ENCODE measurements at places on chromosomes 6 and 20. TPM values are rescaled to one million over a fixed set of nuclear protein-coding genes. Genes with fewer than 3 reads are reported as not detected.
A peak's percentile ranks its signal among the peaks of the same experiment; 100 is the strongest.

LRRC1 gene
- 77.8 TPM for total RNA-seq

CLVS2 gene
- total RNA-seq = not detected

KCNQ5 gene
- total RNA-seq = not detected

PANK2 gene
- total RNA-seq = 31.0 TPM

SIM1 gene
- total RNA-seq = not detected

FAM83D gene
- 24.2 TPM for total RNA-seq

DNA sequence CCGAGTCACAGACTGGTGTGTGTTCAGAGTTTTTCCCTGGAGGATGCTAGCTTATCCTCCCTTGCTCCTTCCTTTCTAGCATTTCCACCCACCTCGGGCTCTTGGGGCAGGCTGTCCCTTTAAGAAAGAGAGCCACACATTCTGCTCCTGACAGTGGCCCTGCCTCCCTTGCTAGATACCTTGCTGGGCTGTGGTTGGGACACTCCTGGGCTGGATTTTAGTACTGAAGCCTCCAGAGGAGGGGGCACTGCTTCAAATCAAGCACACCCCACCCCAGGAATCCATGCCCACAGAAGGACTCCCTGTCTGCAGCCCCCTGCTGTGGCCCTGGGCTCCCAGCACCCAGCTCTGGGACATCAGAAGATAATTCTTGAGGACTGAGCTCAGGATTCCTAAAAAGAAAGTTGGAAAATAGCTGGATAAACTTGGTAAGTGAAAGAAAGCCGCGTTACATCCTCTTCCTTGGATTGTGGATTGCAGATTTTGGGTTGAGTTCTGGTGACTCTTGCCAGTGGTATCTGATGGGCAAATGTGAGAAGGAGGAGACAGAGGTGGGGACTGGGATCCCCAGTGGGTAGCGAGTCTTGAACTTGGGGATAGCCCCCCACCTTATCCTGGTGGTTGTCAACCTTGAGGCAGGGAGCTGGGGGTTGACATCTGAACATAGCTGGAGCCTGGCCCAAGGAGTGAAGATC, 29.0 kb downstream of the DAAM2 start:
- DNase-seq = no peak

GRCh38 chr6:29967379-29968010, 25.2 kb downstream of the HLA-A start:
- peak; percentile 67 for DNase-seq

GRCh38 chr6:105308840-105309239, 94.0 kb downstream of the PREP start:
- no peak for DNase-seq

DNA sequence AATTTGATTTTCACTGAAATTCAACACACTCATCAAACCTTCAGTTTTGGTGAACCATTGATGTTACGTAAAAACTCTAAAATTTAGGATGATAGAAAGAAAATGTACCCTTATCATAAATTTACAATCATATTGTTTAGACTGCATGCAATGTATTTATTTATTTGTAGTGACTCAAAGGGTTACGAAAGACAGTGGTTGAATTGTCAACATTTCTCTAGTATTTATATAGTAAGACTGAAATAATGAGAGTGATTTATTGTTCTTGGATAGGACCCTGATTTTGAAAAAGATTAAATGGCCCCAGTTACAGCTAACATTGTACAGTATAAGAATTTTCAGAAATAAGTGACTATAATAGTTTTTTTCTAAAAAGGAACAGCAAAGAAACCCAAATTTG, 591.5 kb downstream of the RFPL4B start:
- no peak for DNase-seq

- DNase-seq = peak; percentile 43
These were observed 142.4 kb upstream of the TNFAIP3 start for GRCh38 chr6:137724495-137725211.

DNA sequence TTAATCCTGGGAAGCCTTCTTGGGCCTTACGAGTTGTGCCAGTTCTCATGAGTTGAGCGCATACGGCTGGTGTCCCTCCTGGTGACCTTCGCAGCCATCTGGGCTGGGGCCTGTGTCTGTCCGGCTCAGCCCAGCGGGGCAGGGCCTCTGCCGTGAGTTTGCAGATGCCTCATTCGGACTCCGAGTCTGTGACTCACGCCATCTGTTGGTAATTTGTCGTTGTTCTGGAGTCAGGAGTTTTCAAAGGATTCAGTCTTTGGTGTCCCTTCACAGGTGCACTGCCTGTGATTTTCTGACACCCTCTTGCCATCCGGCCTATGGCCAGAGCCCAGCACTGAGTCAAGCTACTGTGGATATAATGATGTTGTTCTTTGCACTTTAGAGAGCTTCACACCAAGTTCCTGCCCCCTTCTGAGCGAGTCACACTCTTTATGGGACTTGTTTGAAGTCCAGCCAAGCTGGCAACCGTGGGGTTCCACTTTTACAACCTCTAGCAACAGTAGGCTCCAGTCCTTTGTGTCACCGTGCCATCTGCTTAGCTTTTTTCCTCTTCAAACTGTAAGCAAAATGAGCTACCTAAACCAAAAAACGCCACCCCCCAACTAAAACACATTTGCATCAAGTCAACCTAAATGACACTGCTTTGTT, 175.6 kb downstream of the AIG1 start:
- DNase-seq = no peak

DNA sequence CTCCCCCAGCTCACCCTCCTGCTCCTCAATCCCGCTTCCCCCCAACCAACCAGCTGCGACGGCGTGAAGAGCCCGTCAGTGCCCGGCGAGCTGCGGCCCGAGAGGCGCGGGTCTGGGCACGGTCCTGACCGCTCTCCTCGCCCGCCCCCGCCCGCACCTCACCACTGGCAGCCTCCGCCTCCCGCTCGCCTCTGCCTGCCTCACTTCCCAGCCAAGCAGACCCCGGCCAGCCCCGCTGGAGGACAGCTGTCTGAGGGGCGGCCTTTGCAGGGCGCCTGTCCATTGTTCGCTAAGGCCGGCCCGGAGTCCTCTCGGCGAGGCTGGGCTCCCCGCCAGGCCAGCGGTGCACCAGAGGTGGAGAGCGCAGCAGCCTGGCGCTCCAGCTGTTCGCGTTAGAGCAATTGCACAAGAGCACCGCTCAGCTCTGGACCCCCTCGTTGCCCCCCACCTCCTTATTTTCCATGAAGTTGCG, 1.3 kb downstream of the SOBP start:
- peak; percentile 53 for DNase-seq

- DNase-seq = peak; percentile 71
These were observed 108.1 kb downstream of the BCKDHB start for GRCh38 chr6:80214436-80215022.

DNA sequence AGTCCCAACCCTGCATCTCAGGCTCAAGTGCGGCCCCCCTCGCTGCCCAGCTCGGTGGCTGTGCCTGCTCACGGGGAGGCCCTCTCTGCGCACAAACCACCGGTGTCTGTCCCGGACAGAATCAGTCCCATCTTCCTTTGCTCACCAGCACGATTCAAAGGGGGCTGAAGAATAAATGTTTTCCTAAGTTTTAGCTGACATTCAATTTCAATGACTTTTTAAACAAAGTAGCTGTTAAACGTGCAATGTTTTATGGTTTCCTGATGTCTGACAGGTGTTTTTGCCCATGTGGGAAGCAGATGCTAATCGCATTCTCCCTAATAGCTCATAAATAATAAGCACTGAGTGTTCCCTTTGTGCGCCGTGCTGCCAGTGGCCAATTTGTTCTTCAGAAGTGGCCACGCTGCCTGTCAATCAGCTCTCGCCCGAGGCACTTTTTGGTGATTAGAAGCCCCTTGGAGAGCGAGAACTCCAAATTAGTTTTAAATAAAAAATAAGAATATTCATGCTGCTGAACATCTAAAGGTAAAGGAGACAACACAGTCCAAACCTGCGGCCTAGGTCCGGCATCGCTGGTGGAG, 26.3 kb downstream of the BHLHE23 start:
- DNase-seq = no peak

DNA sequence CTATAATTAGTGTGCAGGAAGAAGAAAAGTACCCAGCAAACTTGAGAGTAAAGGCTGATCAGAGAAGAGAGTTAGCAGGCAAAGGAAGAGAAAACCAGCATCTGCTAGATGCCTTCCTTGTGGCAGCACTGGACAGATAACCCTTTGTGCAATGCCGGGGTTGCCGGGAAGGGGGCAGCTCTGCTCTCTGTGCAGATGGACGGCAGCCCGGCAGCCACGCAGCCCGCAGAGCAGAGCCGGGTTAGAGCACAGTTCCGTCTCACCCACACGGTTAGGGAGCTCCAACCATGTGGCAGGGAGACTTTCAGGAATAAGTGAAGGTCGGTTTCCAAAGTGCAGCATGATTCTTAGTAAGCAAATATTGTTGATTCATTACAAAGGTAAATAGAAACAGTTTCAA, 80.0 kb upstream of the RPS6KA2 start:
- DNase-seq = peak; percentile 49

DNA sequence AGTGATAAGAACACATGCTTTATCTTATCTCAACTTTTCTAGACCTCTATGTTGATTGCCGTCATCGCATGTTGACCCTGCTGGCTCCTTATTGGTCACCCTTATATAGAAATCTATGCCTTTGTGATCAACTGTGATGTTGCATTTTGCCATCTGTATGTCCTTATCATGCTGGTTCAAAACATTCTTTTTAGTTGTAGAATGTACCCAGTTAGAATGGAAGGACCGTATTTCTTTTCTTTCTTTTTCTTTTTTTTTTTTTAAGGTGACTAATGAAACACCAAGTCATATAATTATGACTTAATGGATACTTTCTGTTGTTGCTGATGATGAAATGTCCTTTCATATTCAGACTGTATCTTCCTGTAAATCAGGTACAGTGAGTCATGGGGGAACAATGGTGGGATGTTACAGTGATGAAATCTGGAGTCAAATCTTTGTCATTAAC, 145.9 kb upstream of the CITED2 start:
- peak; percentile 67 for DNase-seq

DNA sequence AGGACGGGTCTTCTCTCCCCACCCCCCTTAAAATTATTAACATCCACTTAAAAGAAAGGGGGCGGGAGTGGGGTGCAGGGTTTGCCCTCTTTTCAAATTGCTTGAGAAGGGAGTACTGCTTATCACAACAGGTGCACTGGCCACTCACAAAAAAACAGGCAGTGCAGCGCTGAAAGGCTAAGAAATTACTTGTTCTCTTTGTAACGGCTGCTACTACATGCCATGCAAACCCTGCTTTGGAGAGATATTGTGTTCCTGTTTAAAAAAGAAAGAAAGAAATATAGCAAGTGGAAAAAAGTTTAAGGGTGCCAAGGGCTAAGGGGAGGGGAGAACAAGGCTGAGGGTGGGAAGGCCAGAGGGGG, 312.7 kb upstream of the JARID2 start:
- DNase-seq = no peak

GRCh38 chr6:50049829-50050228, at the start of gene DEFB112:
Gene DEFB112 (minus strand): TSS chr6:50049929. CDS start chr6:50049869, 60 bp downstream.
- no peak for DNase-seq

DNA sequence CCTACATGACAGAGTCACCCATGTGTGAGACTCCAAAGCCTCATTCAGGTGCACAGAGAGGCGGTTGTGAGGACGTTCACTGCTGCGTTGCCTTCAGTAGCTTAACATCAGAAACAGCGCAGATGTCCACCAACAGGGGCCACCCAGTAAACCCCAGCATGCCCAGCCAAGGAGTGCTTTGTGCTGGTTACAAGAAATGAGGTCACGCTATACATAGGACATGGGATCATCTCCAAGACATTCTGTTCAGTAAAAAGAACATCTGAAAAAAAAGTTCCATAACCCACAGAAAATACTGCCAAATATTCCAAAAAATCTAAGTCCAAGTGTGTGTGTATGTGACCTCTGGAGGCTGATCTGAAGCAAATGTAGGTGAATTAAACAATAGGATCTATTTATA, 16.0 kb downstream of the SLC52A3 start:
- DNase-seq = no peak

DNA sequence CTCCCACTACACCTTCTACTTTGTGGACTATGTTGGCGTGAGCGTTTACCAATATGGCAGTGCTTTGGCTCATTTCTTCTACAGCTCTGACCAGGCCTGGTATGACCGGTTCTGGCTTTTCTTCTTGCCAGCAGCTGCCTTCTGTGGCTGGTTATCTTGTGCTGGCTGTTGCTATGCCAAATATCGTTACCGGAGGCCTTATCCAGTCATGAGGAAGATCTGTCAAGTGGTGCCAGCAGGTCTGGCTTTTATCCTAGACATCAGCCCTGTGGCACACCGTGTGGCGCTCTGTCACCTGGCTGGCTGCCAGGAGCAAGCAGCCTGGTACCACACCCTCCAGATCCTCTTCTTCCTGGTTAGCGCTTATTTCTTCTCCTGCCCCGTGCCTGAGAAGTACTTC, 16.5 kb upstream of the EFHC1 start:
- no peak for DNase-seq

- peak; percentile 23 for DNase-seq
These were observed 232.1 kb downstream of the TMEM242 start for GRCh38 chr6:157091243-157091642.

- DNase-seq = no peak
These were observed 36.4 kb upstream of the GCLC start for GRCh38 chr6:53581173-53581773.

DNA sequence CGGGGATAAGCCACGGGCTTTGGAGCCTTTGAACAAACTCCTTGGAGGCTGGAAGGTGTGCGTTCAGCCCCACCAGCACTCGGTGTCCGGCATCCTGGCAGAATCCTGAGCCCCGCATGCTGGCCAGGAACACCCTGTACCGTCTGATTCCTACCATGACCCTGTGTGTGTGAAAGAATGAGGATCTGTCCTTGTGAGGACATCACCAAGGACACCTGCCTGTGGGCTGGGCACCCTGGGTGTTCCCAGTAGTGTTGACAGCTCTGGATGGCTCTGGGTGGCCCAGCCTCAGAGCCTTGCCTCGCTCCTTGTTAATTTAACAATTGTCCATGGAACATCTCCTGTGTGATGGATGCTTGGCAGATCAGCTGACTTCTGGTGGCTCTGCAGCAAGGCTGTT, 234.3 kb downstream of the QKI start:
- DNase-seq = no peak

DNA sequence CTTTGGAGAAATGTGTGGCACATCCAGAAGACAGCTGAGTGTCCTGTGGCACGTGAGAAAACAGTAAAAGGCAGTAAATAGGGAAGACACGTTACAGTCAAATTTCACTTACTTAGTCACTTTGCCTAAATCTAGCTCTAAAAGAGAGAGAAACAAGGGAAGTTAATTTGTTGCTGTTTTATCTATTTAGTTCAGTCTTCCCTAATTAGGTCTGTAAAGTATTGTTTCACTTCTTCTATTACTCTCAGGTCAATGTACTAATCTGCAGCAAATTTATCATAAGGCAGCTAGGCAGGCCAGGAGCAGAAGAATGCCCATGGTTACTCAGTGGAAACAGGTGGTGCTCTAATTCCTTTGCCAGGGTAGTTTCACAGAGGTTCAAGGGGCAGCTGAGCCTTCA, 124.3 kb upstream of the CNR1 start:
- DNase-seq = no peak
